Cortex of kidney (tissue), 1 donor: ENCODE measurements at places on chromosomes 5 and 9.

GRCh38 chr9:114004221-114004716, 73.8 kb downstream of the AMBP start:
- no peak for DNase-seq

- DNase-seq = no peak
Observed at GRCh38 chr5:173800340-173800739, 87.8 kb upstream of the CPEB4 start.

DNA sequence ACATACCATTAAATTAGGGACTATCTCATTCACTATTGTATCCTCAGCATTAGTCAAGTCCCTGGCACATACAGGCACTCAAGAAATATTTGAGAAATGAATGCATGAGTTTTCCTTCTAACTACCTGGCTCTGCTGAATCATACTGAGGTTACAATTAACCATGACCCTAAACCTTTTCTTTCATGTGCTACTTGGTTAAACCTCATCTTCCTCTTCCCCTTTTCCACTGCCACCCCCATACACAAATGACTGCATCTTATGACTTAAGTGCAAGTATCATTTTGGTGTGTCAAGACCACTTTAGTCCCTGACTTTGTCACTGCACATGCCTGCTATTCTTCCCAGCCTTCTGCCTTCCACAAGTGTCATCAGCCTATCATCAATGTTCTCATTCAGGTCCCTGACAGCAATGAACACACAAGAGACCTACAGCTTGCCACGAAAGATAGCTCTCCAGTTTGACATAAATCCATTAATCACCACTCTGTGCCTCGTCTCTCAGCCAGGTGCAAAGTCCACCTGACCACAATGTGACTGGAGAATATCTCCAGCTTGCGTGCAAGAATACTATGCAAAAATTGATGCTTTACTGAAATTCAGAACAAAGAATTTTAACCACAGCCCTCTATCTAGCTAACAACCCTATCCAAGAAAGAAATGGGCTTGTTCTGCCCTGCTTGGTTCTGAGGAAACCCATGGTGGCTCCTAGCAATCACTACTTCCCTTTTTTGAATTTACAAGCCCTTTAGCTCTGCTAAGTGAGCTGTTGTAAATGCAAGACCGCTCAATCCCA, 74.5 kb downstream of the MAPKAP1 start:
- DNase-seq = no peak

DNA sequence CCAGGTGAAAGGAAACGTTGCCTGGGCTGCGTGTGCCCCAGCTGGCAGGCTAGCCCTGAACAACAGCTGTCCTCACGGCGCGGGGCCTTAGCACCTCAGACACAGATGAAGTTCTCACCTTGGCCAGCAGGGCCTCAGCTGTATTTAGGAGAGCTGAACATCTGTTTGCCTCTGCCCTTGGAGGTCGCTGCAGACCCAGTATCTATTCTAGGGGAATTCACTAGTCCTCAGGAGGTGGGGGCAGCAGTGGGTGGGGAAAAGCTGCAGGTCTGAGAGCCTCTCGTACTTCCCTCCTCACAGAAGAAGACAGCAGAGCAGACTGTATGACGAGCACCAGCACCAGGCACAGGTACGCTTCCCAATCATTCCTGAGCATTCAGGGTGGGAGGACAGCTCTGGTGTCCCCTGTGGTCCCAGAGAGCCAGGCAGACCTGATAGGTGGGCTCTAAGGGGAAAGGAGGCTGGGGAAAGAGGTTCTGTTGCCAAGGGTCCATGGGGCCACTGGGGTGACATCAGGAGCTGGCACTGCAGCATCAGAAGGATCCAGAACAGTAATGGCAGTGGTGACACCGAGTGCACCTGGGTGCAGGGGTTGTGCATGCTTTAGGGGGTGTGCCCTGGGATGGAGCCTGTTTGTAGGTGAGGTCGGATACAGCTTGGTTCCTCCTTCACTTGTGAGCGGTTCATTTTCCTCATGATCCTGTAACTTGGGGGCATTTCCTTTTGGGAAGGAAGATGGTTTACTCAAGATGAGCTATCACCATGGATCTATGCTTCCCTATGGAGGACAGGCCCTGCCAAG, 13.8 kb downstream of the CD74 start:
- no peak for DNase-seq

DNA sequence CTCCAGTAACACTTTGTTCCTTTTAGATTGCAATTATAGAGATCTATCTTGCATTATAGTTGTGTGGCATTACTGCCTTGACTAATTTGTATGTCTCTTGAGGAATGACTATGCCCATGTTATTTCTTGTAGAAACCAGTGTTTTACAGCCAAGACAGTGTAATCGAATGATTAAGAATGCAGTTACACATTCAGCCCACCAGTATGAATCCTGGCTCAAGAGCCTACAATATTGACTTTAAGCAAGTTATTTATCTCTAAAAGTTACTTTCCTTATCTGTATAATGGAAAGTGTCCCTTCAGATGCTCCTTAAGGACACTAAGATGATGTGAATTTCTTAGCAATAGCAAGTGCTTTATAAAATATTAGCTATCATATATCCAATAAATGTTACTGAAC, 9.7 kb upstream of the SNX24 start:
- DNase-seq = no peak
